ENCODE measurements at places on chromosomes 4 and X.

DNA sequence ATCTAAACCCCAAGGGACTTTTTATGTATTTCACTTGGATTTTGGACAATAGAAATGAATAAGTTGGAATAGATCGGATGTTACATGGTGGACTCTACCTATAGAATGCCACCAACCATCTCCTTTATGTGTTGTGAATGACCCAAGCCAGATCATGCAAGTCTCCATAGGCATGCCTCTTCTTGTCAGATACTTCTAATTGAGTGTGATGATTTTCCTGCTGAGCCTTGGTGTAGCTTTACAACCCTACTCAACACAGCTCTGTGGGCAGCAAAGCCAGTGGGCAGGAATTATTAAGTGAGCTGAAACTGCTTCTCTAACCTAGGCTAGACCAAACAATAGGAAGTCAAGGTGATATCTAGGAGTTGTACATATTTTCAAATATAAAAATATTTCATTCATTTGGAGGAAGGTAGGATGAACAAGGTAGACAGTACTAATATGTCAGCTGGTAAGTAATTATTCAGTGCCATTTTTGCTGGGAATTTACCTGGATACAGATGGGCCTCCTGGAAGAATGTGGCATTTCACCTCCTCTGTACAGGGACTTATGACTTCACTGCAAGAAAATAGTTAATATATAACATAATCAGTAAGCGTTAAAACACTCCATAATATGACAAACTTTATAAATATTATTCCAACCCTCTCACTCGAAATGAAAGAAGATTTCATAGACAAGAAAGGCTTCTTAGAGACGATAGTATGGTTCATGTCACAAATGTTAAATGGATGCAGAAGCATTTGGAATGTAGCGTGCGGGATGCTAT is 298.0 kb upstream of the FAT1 start:
- no peak for DNase-seq

GRCh38 chr4:84803720-84804119 is 162.8 kb downstream of the WDFY3 start:
- no peak for DNase-seq

GRCh38 chrX:8346892-8347291 is 117.7 kb upstream of the VCX3B start:
- DNase-seq: no peak

DNA sequence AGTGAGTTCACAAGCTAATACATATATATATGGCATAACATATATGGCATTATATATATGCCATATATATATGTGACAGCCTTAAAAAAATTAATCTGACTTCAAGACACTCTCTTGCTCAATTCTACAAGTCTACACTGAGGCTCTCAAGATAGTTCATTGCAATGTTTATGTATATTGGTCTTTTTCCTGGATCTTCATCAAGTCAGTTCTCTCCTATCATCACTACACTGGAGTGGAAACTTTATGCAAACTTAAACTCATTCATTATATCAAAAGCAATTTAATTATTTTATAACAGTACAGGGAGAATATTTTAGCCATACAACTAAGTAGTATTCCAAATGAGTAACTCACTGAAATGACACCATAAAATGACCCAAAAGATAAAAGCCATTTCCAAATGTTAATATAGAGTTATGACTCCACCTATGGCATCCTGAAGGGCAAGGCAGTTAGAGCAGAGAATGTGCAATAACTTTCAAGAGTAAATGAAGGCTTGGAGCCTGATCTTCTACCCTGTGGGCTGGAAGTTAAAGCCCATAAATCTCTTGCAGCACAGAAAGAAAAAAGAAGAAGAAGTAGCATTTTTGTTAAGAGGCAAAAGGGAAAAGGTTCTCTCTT is 176.3 kb upstream of the SLIT2 start:
- no peak for DNase-seq

GRCh38 chrX:14698790-14699189 is 169.5 kb downstream of the GLRA2 start:
- no peak for DNase-seq

GRCh38 chr4:59484944-59485343 is 1715.2 kb upstream of the ADGRL3 start:
- no peak for DNase-seq

GRCh38 chr4:150164055-150164454 is 85.8 kb downstream of the DCLK2 start:
- no peak for DNase-seq

DNA sequence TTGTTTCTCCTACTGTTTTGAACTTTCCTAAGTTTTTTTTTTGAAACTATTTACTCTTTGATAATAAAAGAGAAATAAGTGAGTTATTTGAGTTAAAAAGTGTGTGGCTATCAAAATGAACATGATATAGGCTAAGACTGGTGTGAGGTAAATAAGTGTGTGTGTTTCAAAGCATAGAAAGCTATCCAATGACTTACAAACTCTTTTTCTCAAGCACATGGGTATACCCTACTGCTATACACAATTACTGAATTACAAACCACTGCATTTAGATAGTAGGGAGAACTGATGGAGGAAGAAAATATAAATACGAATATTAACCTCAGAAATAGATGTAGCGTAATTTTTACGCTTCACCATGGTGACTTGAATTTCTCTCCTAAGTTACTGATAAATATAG is 305.8 kb upstream of the ANXA10 start:
- DNase-seq: no peak

GRCh38 chr4:173556398-173557131 is 26.5 kb upstream of the HAND2 start:
- DNase-seq: no peak

DNA sequence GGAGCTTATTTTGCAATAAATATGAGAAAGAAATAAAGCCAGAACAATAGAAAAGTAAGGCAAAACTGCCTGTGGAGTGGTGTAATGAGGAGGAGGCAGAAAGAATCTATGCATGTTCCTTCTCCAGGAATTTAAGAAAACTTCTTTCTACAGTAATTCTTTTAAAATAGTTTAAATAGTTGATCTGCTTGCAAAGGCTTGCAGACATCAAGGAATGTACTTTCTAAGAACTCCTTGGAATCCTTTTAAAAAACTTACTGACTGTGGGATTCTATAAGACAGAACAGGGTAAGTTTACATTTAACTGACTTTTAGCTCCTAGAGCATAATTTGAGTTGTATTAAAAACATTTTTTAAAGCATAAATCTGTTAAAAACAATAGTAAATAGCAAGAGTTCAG is 63.2 kb upstream of the ALB start:
- no peak for DNase-seq

GRCh38 chr4:77025643-77026321 is 50.0 kb downstream of the CCNI start:
- no peak for DNase-seq

- DNase-seq: no peak
Observed at GRCh38 chr4:135994360-135994759, 1537.9 kb downstream of the PCDH18 start.

DNA sequence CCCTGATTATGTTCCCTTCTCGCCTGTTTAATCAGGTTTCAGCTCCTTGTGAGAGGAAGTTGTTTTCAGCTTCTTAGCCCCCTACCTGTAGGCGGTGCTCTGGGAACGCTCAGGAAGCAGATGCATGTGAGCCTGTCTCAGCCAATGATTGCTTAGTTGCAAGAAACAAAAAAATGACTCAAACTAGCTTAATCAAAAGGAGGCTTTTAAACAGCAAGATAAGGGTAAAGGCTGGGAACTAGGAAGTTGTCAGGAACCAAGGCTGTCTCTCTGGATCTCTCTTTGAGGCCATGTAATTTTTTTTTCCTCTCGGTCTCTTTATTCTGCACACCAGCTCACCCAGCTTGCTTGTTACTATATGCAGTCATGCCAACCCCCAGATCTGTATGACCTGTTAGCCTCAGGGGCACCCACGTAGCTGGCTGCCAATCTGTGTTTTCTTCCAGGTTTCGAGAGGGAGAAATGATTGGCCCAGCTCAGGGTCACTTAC is 109.1 kb downstream of the PTTG2 start:
- no peak for DNase-seq

- DNase-seq: no peak
Observed at GRCh38 chr4:3679851-3680311, 86.3 kb upstream of the ADRA2C start.

DNA sequence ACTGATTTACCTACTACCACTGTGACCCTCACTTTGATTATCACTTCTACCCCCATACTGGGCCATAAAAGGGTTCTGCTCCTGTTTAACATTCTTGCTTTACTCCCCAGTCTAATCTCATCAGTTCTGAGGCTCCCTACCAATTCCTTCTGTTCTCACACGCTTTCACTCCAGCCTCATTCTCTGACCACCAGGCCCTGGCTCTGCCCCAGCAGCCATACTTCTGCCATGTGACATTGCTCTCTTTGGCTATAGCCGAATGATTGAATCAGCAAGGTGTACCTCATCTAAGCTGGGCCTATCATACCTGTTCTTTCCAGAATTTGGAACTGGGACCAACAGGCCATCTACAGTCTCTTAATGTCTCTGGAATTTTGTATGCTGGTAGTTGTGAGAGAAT is 14.4 kb upstream of the ELF2 start:
- DNase-seq: no peak

GRCh38 chr4:110635163-110635865 is 12.4 kb upstream of the PITX2 start:
- DNase-seq: no peak

DNA sequence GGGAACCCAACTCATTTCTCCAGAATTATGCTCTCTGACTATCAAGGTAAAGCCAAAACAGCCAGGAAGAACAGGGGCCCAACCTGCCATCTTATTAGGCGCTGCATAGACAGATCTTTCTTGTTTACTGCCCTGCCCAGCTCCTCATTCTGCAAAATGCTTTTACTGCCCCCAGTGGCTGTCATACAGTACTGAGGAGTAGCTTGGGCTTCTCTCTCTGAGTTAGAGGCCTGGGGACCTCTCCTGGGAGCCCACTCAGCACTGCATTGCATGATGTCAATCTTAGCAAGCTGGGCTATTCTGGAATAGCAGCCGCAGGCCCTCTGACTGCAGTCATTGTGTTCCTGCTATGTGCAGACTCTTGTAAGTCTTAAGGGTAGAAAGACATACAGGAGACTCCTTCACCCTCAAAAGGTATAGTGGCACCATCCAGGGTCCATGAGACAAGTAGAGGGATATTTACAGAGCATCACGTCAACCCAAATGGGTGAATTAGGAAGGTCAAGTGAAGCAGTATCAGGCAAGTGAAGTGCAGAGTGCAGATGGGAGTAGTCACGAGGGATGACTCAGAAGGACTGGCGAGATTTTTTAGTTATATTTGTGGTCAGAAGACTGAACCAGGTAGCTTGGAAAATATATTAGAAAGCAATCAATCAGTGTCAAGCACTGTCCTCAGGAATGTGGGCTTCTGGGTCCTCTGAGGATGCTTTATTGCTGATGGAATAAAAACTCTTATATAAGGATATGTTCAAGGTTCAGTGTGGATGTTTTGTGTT is 294.1 kb upstream of the SFRP2 start:
- no peak for DNase-seq

DNA sequence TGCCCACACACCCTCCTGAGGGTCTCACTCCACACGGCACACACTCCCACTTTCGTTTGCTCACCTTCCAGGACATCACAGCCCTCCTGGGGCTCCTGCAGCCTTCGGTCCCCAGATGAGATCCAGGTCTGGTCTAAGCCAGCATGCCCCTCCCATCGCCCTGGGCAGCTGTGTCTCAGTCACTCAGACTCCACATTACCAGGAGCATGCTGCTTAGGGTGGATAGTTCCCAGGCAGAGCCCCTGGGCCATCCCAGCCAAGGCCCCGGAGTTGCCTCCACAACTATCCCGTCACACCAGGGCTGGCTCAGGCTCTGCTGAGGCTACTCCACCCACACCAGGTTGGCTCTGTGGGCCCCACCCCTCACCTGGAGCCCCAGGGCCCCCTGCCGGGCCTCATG is 50.4 kb upstream of the PSAPL1 start:
- DNase-seq: no peak

DNA sequence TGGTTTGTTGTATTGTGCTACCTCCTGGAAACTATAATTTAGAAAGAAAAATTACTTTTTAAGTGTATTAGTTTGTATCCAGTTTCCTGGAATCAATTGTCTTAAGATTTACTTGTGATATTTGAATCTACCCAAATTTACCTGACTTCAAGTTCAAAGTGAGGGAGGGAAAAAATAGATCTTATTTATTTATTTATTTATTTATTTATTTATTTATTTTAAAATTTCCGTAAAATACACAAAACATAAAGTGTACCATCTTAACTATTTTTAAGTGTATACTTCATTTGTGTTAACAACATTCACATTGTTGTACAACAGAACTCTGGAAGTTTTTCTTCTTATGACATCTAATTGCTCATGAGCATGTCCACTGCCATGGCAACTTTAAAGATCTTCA is 356.0 kb downstream of the DACH2 start:
- no peak for DNase-seq

DNA sequence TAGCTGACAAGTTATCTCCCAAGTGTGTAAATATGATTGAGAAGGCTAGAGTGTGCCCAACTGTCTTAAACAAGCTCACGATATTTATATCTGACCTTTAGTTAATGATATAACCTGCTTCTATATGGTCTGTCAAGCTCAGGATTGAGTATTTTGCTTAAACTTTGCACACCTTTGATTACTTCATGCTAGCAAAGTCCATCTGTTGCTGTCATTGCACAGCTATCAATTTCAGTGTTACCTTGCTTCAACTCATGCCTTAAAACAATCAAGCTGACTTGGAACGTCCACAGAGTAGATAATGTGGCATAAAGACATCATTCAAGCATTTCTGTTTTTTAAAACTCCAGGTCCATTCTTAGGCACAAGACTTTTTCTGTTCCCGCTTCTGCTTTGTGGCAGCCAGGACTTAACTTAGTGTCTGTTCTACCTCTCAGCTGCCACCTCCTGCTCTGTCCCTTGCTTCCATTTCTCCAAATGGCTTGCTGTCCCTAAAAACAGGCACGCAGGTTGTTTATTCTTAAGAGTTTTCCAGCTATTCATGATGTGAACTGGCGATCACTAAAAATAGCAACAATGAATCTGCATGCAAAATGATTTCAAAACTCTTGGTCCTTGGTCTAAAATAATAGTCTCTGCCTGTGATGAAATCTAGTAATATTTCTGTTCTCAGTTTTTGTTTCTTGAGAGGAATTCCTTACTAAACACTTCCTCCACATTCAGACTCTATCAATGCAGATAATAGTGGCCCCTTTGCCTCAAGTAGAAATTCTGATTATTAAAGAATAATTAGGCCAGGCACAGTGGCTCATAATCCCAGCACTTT is 16.3 kb upstream of the NEIL3 start:
- no peak for DNase-seq

Measured in activated T-helper 1 cell treated with anti-CD3 and anti-CD28 coated beads, Interleukin-2, amount 50 U/mL, for 16 hours (primary cell).